ENCODE measurements at places on chromosomes 4 and X.

- DNase-seq: no peak
Observed at GRCh38 chr4:54566608-54567007, 91.1 kb upstream of the KIT start.

GRCh38 chr4:123110147-123110546, 187.8 kb upstream of the NUDT6 start:
- DNase-seq: no peak

- no peak for DNase-seq
Observed at GRCh38 chrX:31366041-31366440, 294.2 kb upstream of the FTHL17 start.

GRCh38 chrX:132539611-132540010, 50.8 kb upstream of the MBNL3 start:
- no peak for DNase-seq

- DNase-seq: no peak
Observed at GRCh38 chrX:1767026-1767425, 152.2 kb downstream of the ASMT start.

GRCh38 chrX:39859991-39860861, 237.5 kb downstream of the BCOR start:
- peak; percentile 51 for DNase-seq

Measured in activated CD8-positive, alpha-beta memory T cell treated with anti-CD3 and anti-CD28 coated beads for 1 hour (primary cell).